Testis (tissue), 5 donors: ENCODE measurements at places on chromosomes 6 and 20.

- H3K4me3 ChIP-seq = peak overlapping the region; percentile 98
- no peak for DNase-seq
Observed at GRCh38 chr6:100880149-100880852, 828 bp downstream of the ASCC3 start.

DNA sequence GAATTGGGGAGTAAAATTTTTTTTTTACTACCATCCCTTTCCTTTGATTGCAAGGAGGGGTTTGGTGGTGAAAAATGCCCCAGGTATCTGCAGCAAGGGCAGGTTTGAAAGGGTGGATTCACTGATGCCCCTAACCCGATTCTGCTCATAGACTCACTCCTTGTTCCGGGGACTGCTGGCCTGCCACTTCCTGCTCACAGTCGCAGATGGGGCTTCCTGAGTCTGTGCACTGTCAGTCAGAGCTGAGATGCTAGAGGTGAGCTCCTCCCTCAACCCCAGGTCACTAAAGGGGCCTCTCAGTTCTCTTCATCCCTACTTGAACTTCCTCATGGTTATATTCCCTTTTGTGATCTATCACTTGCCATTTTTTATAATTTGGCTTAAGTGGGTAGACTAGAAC, 357.9 kb downstream of the FARS2 start:
- no peak for DNase-seq
- H3K27ac ChIP-seq = no peak overlapping the region
- no peaks in the 10 kb centered on the region for H3K4me1 ChIP-seq

- H3K4me3 ChIP-seq = no peak overlapping the region
- no peaks in the 10 kb centered on the region for H3K36me3 ChIP-seq
- H3K4me1 ChIP-seq = peaks cover 7% of the 10 kb centered on the region
- DNase-seq = no peak
- H3K27ac ChIP-seq = no peak overlapping the region
Observed at GRCh38 chr20:46139908-46140482, 21.9 kb downstream of the CD40 start.

DNA sequence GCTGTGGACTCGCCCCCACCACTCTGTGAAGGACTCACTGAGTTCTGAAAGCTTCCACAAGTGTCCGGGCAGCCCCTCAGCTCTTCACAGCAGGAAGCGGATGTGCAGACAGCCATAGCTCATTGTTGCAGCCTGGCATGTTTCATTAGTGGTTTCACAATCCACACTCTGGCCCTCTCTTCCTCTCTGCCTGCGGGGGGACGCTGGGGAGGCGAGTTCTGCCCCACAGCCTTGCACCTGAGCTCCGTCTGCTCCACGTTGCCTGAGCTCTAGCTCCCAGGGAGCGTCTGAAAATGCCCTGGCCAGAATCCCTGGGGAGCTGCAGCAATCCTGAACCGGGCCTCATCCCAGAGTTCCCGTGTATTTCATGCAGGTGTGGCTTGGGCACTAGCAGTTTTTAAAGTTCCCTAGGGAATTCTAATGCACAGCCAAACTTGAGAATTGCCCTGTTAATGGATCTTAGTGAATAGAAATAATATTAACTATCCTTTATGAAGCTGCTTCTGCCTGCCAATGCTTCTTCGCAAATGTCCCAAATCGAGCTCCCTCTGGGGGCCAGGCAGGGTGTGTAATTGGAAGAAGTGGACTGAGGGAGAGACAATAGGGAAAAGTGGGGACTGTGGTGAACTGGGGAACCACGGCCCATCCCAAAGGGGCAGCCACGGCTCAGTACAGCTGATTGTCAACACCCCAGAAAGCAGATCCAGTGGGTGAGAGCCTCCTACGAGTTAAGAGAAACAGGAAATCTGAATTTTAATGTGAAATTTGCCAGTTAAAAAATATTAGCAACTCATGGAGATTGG, 51.5 kb downstream of the CTCFL start:
- H3K36me3 ChIP-seq = no peaks in the 10 kb centered on the region
- H3K27me3 ChIP-seq = no peaks in the 10 kb centered on the region
- DNase-seq = no peak
- H3K4me3 ChIP-seq = no peak overlapping the region
- H3K4me1 ChIP-seq = no peaks in the 10 kb centered on the region

- H3K4me1 ChIP-seq = peaks cover 52% of the 10 kb centered on the region
- no peak overlapping the region for H3K4me3 ChIP-seq
- no peak overlapping the region for H3K27ac ChIP-seq
- DNase-seq = no peak
- H3K36me3 ChIP-seq = no peaks in the 10 kb centered on the region
Observed at GRCh38 chr6:11212664-11213063, 19.8 kb downstream of the NEDD9 start.

GRCh38 chr6:38432479-38432878, 207.2 kb downstream of the BTBD9 start:
- H3K4me3 ChIP-seq = no peak overlapping the region
- no peak overlapping the region for H3K27ac ChIP-seq
- no peak for DNase-seq
- no peaks in the 10 kb centered on the region for H3K36me3 ChIP-seq
- no peaks in the 10 kb centered on the region for H3K27me3 ChIP-seq
- no peaks in the 10 kb centered on the region for H3K4me1 ChIP-seq

DNA sequence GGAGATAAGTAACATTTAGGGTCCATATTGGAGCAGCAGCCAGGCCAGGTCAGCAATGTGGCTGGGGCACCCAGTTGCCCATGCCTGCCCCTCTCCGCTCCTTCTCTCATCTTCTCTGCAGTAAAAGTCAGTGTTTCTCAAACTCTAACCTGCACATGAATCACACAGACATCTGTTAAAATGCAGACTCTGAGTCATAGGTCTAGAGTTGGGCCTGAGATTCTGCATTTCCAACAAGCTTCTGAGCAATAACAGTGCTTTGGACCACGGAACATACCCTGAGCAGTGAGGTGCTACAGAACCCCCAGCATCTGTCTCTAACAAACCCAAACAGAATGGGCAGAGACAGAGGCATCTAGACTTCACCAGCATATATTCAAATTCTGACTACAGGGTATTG, 10.1 kb downstream of the PHF10 start:
- no peak for DNase-seq
- no peaks in the 10 kb centered on the region for H3K27me3 ChIP-seq
- no peak overlapping the region for H3K27ac ChIP-seq
- no peaks in the 10 kb centered on the region for H3K4me1 ChIP-seq
- no peak overlapping the region for H3K4me3 ChIP-seq

DNA sequence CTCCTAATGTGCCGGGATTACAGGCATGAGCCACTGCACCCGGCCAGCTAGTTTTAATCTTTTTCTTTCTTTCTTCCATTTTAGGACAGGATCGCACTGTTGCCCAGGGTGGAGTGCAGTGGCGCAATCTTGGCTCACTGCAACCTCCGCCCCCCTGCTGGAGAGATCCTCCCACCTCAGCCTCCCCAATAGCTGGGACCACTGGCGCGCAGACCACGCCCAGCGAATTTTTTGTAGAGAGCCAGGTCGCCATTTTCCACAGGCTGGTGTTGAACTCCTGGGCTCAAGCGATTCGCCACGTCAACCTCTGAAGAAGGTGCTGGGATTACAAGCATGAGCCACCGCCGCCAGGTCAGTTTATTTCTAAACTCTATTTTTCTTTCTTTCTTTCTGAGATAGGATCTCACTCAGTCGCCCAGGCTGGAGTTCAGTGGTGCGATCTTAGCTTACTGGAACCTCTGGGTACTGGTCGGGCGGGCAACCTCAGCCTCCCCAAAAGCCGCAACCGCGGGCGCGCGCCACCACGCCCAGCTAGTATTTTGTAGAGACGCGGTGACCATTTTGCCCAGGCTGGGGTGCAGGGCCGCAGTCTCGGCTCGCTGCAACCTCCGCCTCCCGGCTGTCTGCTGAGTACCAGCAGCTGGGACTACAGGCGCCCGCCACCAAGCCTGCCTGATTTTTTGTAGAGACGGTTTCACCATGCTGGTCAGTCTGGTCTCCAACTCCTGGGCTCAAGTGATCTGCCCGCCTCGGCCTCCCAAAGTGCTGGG, 20.0 kb upstream of the LIN28B start:
- H3K27me3 ChIP-seq = no peaks in the 10 kb centered on the region
- peak; percentile 33 for DNase-seq
- H3K36me3 ChIP-seq = no peaks in the 10 kb centered on the region
- peak overlapping the region; percentile 18 for H3K4me3 ChIP-seq
- H3K4me1 ChIP-seq = no peaks in the 10 kb centered on the region

- no peaks in the 10 kb centered on the region for H3K36me3 ChIP-seq
- no peaks in the 10 kb centered on the region for H3K4me1 ChIP-seq
- H3K27me3 ChIP-seq = no peaks in the 10 kb centered on the region
- no peak for DNase-seq
Observed at GRCh38 chr6:43189776-43190304, 7.8 kb downstream of the CUL9 start.

DNA sequence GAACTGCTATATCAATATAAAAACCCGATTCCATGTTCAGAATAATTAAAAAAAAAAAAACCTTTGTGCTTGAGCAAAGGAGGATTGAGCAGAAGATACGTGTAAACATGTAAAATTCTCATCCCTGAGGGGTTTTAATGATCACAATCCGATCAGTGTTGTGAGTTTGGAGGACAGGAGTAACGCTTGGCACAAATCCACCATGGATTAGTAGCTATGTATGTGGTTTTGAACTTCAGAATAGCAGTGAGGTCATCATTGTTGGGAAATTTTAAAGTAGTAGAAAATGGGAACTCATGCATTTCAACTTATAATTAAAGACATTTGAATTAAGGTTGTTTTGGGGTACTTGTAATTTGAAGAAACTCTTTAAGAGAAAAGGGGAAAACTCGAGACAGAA, 203.2 kb downstream of the RPS12 start:
- no peaks in the 10 kb centered on the region for H3K4me1 ChIP-seq
- no peaks in the 10 kb centered on the region for H3K36me3 ChIP-seq
- no peaks in the 10 kb centered on the region for H3K27me3 ChIP-seq
- no peak overlapping the region for H3K4me3 ChIP-seq
- no peak overlapping the region for H3K27ac ChIP-seq

- no peaks in the 10 kb centered on the region for H3K36me3 ChIP-seq
- H3K4me3 ChIP-seq = no peak overlapping the region
- DNase-seq = no peak
- no peaks in the 10 kb centered on the region for H3K27me3 ChIP-seq
- peaks cover 5% of the 10 kb centered on the region for H3K4me1 ChIP-seq
Observed at GRCh38 chr20:20695250-20695816, 17.1 kb downstream of the RALGAPA2 start.

DNA sequence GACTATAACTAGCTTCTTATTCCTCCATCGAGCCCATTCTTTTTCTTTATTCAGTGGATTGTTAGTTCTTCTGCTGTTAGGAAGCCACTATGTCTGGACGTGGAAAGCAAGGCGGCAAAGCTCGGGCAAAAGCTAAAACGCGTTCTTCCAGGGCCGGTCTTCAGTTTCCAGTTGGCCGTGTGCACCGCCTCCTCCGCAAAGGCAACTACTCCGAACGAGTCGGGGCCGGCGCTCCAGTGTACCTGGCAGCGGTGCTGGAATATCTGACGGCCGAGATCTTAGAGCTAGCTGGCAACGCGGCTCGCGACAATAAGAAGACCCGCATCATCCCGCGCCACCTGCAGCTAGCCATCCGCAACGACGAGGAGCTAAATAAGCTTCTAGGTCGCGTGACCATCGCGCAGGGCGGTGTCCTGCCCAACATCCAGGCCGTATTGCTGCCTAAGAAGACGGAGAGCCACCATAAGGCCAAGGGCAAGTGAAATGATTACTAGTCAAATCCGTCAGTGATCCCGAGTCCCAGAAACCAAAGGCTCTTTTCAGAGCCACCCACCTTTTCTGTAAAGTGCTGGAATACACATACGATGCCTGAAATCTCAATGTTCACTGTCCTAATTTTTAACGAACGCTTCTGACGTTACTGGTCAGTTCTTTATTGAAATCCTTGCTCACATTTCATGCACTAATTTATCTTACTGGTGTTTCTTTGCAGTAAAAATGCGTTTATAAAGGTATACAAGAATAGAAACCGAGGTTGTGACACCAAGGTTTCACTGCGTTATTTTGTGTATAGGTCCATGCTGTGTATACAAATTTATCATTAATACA, 129.9 kb downstream of the HFE start:
- peak; percentile 89 for DNase-seq
- no peaks in the 10 kb centered on the region for H3K36me3 ChIP-seq
- peaks cover 6% of the 10 kb centered on the region for H3K4me1 ChIP-seq
- H3K27ac ChIP-seq = peak overlapping the region; percentile 93

DNA sequence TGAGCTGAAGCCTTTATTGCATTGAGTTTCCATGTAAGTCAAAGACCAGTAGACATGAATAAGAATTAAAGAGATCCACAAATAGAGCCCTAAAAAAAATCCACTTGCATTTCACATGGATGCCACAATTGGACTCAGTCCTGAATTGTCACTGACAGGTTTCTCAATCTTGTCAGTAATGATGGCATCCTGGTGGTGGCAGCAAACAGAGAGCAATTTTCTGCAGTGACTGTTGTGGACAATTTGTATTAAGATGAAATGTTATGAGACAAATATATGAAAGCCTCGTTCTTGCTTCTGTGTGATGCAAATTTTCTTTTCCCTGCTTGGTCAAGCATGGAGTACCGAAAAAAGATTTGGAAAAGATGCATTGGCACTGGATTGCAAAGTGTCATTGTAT, 278.9 kb downstream of the SAMD5 start:
- no peaks in the 10 kb centered on the region for H3K4me1 ChIP-seq
- no peaks in the 10 kb centered on the region for H3K27me3 ChIP-seq
- no peak overlapping the region for H3K27ac ChIP-seq

- H3K4me3 ChIP-seq = no peak overlapping the region
- DNase-seq = peak; percentile 67
- H3K27me3 ChIP-seq = no peaks in the 10 kb centered on the region
- no peak overlapping the region for H3K27ac ChIP-seq
- H3K4me1 ChIP-seq = no peaks in the 10 kb centered on the region
- H3K36me3 ChIP-seq = no peaks in the 10 kb centered on the region
Observed at GRCh38 chr6:4180652-4181255, 45.4 kb upstream of the ECI2 start.

DNA sequence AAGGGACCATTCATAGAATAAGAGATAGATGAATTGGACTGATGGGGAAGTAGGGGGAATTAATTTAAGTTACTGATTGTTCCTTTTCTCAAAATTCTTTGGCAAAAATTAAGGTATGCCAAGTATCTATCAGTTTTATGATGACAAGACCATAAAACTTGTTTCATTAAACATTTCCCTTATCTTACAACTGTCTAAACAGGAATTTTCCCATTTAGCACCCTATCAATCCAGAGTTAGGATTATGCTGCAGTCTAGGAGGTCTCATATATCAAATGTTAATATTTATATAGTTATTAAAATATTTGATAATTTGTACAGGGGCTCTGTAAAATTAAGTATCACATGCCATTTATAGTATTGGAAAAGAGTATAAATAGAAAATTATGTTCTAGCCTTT, 51.5 kb upstream of the ARID1B start:
- peak overlapping the region; percentile 68 for H3K27ac ChIP-seq
- H3K27me3 ChIP-seq = no peaks in the 10 kb centered on the region
- no peaks in the 10 kb centered on the region for H3K36me3 ChIP-seq
- no peak overlapping the region for H3K4me3 ChIP-seq
- H3K4me1 ChIP-seq = peaks cover 28% of the 10 kb centered on the region

GRCh38 chr6:13794184-13794583, 20.2 kb downstream of the MCUR1 start:
- H3K36me3 ChIP-seq = no peaks in the 10 kb centered on the region
- DNase-seq = no peak
- no peaks in the 10 kb centered on the region for H3K27me3 ChIP-seq
- no peak overlapping the region for H3K4me3 ChIP-seq
- H3K27ac ChIP-seq = no peak overlapping the region
